ENCODE measurements at places on chromosomes 7 and 10.

DNA sequence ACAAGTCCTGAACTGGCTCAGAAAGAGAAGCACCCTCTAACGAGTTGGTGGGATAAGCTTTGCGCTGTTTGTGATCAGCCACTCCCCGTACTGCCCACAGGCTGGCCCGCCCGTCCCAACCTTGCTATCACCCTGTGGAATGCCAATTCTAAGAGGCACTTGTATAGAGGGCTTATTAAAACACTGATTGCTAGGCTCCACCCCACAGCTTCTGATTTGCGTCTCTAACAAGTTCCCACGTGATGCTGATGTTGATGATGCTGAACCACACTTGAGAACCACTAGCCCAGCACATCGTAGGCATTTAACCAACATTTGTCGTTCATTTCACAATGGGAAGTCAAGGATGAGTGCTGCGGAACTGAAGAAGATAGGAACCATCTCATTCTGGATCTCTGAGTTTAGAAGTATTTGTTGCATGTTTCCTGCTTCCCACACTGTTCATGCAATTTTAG, 12.7 kb upstream of the GSAP start:
- DNase-seq = no peak

DNA sequence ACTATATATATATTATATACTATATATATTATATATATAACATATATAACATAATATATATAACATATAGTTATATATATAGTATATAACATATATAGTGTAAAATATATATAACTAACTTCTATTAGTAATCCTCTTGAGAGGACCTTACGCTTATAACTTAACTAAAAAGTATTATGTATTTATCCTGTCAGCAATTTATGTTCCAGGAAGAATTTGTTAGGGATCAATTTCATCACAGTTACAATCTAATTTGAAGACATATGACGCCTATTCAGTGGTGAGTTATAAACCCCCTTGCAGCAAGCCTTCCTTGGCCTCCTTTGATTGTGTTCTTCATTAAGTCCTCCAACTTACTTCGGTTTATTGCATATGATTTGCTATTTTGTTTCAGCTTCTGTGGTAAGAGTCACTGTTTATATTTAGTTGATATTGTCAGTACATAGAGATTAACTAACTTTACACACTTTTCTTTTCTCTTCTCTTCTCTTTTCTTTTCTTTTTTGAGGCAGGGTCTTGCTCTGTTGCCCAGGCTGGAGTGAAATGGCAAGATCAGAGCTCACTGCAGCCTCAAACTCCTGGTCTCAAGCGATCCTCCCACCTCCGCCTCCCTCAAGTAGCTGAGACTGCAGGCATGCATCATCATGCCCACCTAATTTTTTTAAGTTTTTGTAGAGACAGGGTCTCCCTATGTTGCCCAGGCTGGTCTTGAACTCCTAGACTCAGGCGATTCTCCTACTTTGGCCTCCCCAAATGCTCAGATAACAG, 59.7 kb downstream of the ANKRD61 start:
- DNase-seq = no peak

DNA sequence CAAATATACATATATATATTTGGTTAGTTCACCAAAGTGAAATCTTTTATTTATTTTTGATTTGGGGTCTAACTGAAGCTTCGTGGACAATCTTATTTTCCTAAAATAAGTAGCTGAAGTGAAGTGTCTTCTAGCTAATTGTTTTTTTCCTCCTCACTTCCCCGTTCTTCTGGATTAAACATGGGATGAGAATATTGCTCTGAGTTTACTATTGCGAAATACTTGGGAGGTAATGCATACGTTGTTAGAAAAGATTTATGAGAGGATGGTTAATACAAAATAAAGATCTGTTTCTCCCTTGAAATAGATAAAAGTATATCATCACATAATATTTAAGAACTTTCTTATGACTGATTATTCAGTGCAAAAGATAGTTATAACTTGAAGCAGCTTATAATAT, 228.3 kb upstream of the TPK1 start:
- DNase-seq = no peak

DNA sequence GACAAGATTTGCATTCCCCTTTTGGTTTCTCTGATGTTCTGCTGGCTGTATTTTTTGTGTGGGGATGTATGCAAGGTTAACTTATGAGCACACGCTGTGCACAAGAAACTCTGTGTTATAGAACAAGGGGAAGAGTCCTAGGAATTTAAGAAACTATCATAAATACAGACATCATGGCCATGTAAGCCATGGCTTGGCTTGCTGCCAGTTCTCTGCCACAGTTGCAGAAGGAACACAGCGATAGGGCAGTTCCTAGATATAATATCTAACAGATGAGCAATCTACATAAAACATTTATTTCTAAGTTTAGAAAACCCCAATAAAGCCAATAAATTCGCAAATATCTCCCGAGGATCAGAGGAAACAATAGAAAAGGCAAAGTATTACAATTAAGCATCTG, 153.3 kb downstream of the LRRTM3 start:
- no peak for DNase-seq

GRCh38 chr10:9081253-9081652, 1026.8 kb downstream of the GATA3 start:
- no peak for DNase-seq

GRCh38 chr7:7732621-7733281, 14.3 kb upstream of the RPA3 start:
- DNase-seq = no peak

DNA sequence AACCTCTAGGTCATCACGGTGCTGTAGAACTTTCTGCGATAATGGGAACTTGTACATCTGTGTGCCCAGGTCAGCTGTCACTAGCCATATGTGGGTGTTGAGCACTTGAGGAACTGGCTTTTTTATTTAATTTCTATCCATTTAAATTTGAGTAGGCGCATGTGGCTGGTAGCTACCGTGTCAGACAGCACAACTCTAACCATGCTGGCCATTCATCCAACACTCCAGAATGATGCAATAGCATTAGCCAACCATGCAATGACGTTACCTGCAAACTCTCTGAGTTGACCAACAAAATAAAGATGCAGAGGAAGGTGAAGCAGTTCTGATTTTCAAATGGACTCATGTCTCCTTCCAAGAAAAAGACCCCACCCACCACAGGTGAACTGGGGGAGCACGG, 24.4 kb upstream of the CHST15 start:
- DNase-seq = no peak

DNA sequence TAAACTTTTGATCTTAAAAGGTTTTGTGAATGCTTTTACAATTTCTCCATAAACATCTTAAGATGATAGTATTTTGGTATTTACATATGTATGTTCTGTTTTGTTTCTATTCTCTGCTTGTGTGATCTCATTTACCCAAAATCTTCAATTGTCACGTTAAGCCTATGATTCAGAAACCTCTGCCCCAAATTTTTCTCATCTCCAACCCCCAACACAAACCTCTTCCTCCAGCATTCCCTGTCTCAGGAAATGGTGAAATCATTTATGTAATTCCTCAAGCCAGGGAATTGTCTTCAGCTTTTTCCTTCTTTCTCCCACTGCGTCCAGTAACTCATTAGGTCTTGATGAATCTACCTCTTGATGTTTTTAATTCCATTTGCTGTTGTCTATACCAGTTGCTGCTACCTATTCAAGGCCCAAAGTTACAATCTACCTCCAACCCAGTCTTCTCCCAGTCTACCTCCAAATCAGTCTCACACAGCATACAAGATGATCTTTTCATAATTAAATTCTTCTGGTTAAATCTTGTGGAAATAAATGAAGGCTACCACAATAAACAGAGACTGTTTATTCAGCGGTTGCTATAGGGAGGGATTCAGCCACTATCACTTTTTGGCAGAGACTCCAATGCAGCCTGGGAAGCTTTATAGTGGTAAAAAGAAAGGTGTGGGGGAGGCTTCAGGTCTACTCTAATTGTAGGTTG, 5.8 kb downstream of the CFAP69 start:
- no peak for DNase-seq

GRCh38 chr7:48497521-48497920, 326.3 kb downstream of the ABCA13 start:
- no peak for DNase-seq

- DNase-seq = no peak
Observed at GRCh38 chr10:49174261-49174925, 13.8 kb downstream of the TMEM273 start.
